ENCODE measurements at places on chromosomes 2 and 18.

GRCh38 chr2:99643787-99644418 lies 154.1 kb upstream of the REV1 start:
- DNase-seq = no peak

DNA sequence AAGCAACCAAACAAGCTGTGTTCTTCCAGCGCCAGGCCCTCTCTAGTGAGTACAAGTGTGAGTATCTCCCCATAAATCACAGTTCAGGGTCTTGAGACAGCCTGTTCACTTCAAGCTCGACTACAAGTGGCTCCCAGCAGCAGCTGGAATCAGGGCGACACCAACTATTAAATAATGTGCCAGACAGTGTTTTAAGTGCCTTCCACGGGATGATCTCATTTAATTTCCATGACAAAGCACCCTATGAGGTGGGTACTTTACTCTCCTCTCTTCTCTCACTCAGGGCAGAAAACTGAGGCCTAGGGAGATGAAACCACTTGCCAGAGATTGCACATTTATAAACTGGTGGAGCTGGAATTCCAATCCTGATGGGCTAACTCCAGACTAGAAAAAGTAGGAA lies 2.6 kb upstream of the FAM136A start:
- DNase-seq = no peak

GRCh38 chr2:134917360-134917865 lies 1.2 kb upstream of the CCNT2 start:
- DNase-seq = no peak

DNA sequence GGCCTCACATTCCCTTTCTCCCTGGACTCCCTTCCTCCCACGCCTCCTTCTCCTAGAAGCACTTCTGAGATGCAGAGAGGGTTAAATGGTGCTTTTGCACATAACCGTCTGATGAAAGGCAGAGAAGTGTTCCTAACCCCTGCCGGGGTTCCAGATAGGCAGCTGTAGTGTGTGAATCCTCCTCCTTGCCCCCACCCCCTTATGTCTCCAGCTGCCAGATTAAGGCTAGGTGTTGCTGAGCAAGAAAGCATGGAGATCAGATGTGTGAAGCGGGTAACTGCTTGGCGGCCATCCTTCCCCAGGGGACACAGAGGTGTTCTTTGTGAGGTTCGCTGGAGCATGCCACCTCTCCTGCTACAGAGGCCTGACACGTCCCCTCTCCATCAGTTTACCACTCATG lies 88.3 kb downstream of the NRP2 start:
- DNase-seq = no peak

- DNase-seq = no peak
These were observed 43.1 kb downstream of the INPP4A start for GRCh38 chr2:98487806-98488189.

Measured in HTR-8/SVneo (cell line).